ENCODE measurements at places on chromosomes 1 and 21. TPM values are rescaled to one million over a fixed set of nuclear protein-coding genes. Genes with fewer than 3 reads are reported as not detected.

HHAT gene
- total RNA-seq = 2.2 TPM

CA14 gene
- not detected for total RNA-seq

DENND2D gene
- total RNA-seq = 2.3 TPM

RGS2 gene
- total RNA-seq = 9.9 TPM

ELAPOR1 gene
- total RNA-seq = under 0.01 TPM

IPP gene
- total RNA-seq = 10.9 TPM

RIMS3 gene
- under 0.01 TPM for total RNA-seq

Measured in subcutaneous preadipocyte (primary cell).